ENCODE measurements at places on chromosomes 5 and 9.

GRCh38 chr9:99556998-99557397, 264.7 kb upstream of the NR4A3 start:
- DNase-seq: no peak

DNA sequence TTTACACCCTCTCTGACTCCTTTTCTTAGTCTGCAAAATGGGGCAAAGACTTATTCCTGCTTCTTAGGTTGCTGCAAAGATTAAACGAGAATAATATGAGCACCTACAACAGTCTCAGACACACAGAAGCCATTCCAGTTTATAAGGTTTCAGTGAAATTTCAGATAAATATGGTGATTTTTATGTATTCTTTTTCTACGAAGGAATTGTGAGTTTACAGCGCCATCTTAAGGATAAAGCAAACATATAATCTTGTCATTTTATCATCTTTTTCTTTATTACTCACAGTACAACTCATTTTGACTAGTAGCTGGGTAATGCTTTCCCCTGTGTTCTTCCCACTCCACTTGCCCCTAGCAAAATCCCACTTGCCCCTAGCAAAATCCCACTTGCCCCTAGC, 29.2 kb upstream of the SMC5 start:
- peak; percentile 40 for DNase-seq

DNA sequence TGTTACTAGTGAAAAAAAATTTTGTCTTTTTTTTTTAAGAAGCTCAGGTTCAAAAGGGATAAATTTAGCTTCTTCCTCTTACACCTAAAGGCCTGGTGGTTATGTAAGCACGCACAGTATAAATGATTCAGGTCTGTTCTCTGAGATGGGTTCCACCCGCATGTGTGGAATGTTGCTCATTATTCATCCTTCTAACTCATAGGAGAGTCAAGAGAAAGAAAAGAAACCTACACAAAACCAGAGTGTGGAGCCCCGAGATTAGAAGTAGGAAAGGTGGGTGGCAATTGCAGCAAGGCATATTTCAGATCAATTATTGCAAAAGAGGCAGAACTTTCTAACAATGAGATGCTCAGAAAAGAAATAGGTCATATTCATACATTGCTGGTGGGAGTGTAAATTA, 13.5 kb downstream of the PLAC8L1 start:
- DNase-seq: no peak

- DNase-seq: no peak
Observed at GRCh38 chr5:1186351-1187233, 14.8 kb upstream of the SLC6A19 start.

DNA sequence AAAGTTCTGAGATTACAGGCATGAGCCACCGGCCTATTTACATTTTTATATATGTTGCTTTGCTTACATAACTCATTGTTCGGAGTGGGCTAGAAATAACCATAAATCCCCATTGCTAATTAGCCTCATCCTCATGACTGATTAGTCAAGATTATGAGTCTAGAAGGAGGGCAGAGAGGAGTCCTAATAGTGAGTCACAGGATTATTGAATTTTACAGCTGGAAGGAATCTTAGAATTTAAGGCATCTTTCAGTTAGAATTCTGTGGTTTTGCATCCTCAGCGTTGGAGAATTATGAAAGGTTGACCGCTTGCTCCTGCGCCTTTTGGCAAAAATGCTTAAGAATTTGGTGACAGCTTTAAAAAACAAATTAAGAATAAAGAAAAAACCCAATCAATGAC, 2.6 kb upstream of the PBX3 start:
- peak; percentile 56 for DNase-seq

GRCh38 chr5:177498013-177498787, 796 bp upstream of the PDLIM7 start:
- DNase-seq: no peak

DNA sequence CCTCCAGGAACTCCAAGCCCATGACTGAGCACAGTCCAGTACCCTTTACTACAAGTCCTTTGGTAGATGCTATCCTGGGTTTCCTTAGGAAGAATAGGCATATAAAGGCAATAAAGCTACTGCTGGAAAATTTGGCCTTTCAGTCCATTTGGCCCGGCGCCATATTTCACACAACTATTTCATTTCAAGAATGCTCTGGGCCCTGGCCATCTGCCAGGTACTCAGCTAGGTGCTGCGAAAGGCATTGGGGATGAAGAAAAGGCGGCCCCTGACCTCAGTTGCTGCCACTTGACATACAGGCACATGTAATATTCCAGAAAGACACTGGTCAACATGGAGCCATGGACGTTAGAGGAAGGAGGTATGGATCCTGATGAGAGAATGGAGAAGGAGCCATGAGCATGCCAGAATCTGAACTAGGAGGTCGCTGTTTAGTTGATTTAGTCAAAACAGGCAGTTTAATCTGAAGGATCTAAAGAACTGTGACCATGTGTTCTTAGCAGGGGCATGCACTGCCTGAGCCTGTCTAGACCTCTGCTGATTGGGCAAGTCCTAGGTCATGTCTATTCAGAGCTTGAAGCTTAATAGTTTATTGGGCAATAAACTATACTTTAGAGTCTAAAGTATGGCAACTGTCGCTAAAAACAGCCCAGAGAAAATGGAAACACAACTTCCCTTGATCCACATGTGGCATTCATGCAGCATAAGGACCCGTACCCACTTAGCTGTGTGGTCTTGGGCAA, 149.3 kb downstream of the MELK start:
- no peak for DNase-seq

DNA sequence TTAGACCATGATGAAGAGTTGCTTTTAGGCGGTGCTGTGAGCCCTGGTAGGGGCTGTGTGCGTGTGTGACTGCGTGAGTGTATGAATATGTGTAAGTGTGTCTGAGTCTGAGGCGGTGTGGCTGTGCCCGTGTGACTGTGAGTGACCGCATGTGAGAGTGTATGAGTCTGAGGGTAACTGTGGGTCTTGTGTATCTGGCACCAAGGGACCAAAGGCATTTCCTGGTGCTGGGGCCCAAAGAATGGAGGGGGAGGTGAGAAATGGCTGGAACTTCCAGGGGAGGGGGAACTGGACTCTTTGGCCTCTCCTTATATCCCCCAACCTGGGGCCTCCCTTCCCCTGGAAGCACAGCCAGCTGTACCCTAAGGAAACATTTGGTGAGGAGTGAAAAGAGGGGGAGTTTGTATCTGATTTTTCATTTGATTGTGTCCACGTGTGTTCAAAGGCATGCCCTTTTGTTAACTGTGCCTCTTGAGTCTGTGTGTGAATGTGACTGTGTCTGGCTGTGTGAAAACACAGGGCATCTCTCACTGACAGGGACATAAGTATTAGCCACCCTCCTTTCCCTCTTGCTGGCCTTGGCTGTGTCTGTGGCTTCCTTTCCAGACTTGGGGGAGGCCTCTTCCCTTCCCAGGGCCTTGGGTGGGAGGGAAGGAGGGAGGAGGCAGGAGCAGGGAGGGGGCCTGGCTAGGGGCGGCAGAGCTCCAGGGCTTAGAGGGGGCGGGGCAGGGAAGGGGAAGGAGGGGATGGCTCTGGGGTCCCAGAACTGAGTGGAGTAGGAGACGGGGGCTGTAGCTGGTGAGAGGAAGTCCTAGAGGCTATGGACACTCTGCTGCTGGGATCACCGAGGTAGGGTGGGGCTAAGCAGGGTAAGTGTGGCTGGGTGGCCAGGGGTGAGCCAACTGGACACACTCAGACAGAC, 1.4 kb downstream of the IL11RA start:
- DNase-seq: no peak

- peak; percentile 97 for DNase-seq
Observed at GRCh38 chr9:86557063-86557766, 203.0 kb upstream of the TUT7 start.

DNA sequence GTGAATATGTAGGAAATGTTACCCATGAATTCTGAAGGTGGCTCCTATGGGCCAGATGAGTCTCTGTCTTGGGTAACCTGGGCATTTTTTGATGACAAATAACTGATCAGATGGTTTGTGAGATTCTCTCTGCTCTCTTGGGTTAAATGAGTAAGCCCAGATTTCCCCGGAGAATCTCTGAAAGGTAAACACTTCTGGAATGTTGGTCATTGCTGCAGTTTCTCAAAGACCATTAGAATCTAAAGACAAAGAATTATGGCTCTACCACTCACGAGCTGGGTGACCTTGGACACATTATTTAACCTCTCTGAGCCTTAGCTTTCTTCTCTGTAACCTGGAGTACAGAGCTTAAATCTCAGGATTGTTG, 191.2 kb downstream of the DAB2IP start:
- DNase-seq: no peak

DNA sequence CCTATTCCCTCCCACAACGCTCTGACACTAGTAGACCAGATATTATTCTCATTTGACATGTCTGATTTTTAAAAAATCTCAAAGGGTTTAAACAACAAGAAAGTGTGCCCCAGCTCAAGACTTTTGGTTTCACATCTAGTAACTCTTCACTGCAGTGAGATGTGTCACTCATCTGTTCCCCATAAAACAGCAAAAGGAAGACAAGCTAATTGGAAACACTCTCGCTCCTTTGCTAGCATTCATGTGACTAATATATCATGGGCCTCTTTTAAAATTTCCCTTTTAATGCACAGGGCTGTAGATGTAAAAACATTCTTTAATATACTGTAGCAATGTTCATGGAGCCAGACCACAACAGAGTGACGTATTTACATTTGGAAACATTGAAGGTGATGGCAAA, 372.6 kb downstream of the ZNF608 start:
- no peak for DNase-seq

- DNase-seq: no peak
Observed at GRCh38 chr9:92983984-92984589, 36.8 kb downstream of the FGD3 start.

DNA sequence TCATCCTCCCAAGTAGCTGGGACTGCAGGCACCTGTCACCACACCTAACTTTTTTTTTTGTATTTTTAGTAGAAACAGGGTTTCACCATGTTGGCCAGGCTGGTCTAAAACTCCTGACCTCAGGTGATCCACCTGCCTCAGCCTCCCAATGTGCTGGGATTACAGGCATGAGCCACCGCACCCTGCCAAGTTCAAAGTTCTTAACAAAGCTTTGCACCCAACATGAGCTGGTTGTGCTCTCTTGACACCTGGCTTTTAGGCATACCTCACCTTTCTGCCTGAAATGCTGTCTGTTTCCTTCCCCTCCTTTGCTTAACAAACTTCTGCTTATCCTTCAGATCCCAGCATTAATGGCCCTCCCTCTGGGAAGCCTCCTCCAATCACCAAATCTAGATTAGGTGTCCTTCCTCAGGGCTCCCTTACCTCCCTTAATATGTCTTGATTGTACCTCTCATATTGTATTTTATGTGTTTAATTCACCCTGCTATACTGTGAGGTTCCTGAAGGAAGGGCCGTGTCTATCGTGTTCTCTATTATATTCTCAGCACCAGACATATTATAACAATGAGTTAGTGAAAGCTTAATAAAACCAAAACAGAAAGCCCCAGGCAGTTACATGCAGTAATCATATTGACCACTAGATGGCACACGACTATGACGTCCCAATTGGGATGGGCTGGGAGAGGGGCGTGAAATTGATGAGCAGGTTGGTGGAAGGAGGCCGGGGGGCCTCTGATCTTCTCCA, 62.9 kb upstream of the PPARGC1B start:
- no peak for DNase-seq

DNA sequence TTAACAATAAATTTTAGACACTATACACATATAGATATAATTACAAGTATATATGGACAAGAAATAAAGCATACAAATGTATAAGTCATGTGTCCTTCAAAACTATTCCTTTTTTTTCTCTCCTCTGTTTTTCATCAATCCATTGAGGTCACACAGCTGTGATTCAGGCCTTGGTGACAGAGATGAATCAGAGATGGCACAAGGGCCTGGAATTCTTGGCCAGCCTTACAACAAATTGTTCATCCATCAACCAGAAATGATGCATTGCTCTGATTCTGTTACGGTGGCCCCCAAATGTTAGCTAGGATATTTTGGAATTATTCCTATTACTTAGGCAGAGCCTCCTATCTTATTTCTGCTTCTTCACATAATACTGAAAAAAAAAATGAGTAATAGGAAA, 108.7 kb upstream of the MPDZ start:
- peak; percentile 85 for DNase-seq

DNA sequence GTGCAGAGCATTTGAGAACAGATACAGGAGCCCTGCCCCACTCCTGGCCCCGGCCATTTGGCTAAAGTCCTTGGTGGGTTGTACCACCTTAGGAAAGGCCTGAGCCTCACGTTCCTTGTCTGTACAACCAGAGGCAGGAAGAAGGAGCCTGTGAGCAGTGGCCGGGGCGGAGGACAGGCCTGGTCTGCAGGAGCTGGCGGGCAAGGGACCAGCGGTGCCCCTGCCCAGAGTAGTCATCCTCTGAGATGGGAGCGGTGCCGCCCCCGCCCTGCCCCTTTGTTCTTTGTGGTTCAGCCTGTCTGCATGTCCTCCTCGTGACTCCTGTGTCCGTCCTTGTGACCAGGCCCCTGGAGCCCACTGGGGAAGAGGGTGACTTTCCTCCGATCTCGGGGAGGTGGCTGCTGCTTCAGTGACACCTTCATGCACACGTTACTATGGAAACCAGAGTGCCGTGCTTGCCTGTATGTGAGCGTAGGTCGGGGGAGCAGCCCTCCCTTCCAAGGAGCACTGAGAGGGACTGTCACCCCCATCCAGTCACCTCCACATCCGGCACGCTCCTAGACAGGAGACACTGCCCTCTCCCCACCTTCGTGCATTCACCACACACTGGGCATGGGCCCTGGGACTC, 42.9 kb downstream of the UNC5A start:
- DNase-seq: no peak

GRCh38 chr9:130912932-130913598, 16.5 kb upstream of the QRFP start:
- peak; percentile 72 for DNase-seq

DNA sequence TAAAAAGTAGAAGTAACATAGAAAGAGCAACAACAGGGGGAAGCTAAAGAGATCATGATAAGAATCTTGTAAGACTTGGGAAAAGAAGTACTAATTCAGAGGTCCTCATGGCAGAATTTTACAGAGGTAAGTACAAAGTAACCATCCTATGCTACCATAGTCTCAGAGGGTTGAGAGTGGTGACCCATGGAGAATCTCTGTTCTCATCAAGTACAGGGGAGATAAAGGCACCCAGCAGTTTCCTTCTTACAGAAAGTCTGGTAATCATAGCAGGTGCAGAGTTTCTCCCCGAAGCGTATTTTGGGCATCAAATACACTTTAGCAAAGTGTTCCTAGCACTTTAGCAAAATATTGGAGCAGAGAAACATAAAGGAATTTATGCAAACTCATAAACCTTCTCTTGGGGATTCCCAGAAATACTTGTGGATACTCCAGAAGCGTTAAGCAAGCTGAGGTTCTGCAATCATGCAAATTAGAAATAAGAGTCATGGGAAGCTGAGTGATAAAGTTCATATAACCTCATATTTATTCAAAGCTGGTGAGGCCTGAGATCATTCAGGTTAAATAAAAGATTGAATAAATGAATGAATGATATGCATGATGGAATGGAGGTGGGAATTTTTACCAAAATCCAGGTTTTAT, 101.0 kb upstream of the SMC2 start:
- DNase-seq: no peak

DNA sequence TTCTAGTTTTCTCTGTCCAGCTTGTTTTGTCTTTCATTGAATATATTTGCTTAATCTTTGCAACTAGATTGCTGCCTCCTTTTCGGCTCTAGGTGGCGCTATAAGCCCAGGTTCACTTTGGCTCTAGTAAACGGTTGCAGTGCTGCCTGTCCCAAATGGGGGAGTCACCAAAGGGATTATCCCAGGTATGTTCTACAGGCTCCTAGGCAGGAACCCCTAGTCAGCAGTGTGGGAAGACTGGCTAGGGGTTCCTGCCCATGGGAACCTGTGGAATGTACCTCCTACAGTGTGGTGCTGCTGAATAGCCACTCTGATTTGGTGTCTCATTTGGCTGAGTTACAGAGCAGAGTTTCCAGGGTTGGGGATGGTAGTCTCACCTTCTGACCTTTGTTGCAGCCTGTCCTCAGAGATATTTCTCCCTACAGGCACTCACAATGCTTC, 85.2 kb downstream of the ARSB start:
- no peak for DNase-seq

All from stromal cell of bone marrow (primary cell).